Stimulated activated effector memory CD8-positive, alpha-beta T cell treated with anti-CD3 and anti-CD28 coated beads, Interleukin-12 subunit alpha, Interleukin-12 subunit beta, amount 100 ng/mL, for 72 hours (primary cell): ENCODE measurements at places on chromosomes 16 and 17.
A peak's percentile ranks its signal among the peaks of the same experiment; 100 is the strongest.

DNA sequence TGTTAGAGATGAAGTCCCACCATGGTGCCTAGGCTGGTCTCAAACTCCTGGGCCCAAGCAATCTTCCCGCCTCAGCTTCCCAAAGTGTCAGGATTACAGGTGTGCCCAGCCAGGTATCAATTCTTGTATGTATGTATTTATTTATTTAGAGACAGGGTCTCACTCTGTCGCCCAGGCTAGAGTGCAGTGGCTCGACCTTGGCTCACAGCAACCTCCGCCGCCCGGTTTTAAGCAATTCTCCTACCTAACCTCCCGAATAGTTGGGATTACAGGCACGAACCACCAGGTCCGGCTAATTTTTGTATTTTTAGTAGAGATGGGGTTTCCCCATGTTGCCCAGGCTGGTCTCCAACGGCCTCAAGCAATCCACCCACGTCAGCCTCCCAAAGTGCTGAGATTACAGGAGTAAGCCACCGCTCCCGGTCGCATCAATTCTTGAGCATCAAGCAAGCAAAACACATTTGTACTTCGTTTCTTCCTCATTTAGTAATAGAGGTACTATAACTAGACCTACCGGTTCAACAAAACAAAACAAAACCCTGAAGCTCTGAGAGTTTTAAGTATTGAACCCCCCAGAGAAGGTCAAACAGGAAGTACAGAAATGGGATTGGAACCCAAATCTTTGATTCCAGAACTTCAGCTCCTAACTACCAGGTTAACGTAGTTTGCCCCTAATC lies 1.0 kb upstream of the ZNF500 start:
- no peak for DNase-seq

GRCh38 chr16:30692396-30693064 lies 6.4 kb upstream of the SRCAP start:
- no peak for DNase-seq

- no peak for DNase-seq
These were observed 27.2 kb upstream of the STAC2 start for GRCh38 chr17:39252788-39253460.

DNA sequence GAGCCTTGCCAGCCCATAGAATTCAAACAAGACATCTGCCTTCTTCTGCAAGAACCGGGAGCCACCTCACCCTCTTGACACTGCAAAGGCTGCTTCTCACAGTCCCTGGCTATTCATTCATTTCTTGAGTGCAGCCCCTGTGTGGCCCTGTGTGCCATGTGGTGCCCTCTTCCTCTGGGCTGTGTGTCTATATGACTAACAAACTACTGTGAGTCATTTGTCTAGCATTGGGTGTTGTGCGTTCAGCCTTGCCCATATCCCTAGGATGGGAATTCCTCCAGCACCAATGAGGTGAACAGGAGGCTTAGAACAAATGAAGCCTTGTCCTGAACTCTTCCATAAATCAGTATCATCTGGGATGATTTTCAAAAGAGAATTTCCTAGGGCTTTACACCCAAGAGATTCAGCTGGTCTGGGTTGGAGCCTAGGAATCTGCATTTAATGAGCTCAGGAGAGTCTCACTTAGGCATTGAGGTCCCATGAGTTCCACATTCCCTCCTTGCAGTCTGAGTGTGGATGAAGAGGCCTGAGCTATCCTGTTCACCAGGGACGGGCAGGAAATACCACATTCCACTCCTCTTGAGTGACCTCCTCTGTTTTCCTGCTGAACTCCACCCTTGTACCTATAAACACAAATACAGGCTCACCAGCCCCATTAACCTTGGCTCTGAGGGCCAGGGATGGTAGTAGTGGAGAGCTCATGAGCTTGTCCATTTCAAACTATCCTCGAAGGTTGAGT lies 308.7 kb upstream of the N4BP1 start:
- no peak for DNase-seq

DNA sequence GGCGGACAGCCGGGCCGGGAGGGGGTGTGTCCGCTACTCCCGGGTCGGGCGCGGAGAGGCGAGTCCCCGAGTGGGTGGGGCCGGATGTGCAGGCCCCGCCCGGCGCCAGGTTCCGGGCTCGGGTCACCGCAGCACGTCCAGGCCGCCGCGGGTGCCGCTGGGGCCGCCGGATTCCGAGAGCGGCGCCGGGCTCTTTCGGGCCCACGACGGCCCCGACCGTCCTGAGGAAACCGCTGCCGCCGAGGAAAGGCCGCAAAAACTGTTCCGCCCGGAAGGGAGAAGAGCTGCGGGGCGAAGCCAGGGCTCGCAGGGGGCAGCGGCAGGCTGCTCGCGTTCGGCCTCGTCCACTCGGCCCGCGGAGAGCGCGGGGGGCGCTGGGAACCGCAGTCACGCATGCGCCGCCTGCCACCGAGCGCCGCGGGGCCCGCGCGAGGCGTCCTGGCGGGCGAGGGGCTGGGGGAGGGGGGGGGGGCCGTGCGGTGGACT lies at the start of gene ZKSCAN2:
ZKSCAN2 (minus strand) TSS at position 376 of the 486 bp plus-strand sequence. CDS start 718 bp downstream, outside the sequence.
- peak; percentile 91 for DNase-seq

- DNase-seq = no peak
These were observed 40.6 kb downstream of the STAT3 start for GRCh38 chr17:42347606-42348005.

- no peak for DNase-seq
These were observed 4.2 kb downstream of the SMPD3 start for GRCh38 chr16:68444056-68444657.

DNA sequence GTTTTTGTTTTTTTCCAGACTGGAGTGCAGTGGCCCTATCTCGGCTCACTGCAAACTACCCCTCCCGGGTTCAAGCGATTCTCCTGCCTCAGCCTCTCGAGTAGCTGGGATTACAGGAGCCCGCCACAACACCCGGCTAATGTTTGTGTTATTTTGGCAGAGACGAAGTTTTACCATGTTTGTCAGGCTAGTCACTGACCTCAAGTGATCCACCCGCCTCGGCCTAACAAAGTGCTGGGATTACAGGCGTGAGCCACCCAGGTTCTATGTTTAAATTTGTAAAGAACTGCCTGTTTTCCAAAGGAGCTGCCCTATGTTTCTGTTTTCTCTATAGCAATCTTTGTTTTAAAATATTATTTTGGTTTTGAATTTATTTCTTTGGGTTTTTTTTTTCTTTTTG lies 13.8 kb upstream of the C16orf87 start:
- DNase-seq = no peak

DNA sequence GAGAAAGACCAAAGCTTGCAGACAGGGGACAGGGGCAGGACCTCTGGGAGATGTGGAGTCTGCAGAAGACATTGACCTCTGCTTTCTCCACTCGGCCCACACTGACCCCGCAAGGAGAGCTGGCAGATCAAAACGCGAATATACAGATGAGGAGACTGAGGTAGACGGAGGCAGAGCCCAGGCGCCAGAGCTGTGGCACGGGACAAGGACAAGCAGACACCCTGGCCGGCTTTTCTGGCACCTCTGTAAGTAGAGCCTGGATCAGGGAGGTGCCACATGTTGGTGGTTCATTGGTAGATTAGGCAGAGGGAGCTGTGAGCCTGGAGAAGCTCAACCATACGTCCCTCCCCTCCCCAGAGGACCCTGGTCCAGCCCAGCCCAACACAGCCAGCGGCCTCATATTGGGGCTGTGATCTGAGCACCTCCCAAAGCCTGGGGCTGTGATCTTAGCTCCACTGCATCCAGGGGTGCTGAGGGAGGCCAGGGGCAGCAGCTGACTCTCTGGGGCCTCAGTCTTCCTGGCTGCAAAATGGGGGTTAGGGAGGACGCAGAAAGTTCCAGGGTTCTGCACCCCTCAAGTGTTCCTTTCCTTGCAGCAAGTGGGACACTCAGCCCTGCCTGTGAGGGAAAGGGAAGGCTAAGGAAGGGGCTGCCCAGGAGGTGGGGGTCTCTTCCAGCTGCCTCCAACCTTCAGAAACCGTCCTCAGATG lies 4.0 kb downstream of the NATD1 start:
- no peak for DNase-seq

GRCh38 chr17:20961586-20961985 lies 81.2 kb downstream of the USP22 start:
- DNase-seq = no peak

GRCh38 chr16:345772-346171 lies 6.8 kb downstream of the AXIN1 start:
- peak; percentile 78 for DNase-seq

- no peak for DNase-seq
These were observed 691.4 kb upstream of the EEF2KMT start for GRCh38 chr16:5789033-5789432.

- no peak for DNase-seq
These were observed 10.5 kb upstream of the TEKT3 start for GRCh38 chr17:15351925-15352324.
